ENCODE measurements at places on chromosomes 13 and 19.

GRCh38 chr13:78317030-78317429, 286.3 kb downstream of the POU4F1 start:
- DNase-seq, result no peak

DNA sequence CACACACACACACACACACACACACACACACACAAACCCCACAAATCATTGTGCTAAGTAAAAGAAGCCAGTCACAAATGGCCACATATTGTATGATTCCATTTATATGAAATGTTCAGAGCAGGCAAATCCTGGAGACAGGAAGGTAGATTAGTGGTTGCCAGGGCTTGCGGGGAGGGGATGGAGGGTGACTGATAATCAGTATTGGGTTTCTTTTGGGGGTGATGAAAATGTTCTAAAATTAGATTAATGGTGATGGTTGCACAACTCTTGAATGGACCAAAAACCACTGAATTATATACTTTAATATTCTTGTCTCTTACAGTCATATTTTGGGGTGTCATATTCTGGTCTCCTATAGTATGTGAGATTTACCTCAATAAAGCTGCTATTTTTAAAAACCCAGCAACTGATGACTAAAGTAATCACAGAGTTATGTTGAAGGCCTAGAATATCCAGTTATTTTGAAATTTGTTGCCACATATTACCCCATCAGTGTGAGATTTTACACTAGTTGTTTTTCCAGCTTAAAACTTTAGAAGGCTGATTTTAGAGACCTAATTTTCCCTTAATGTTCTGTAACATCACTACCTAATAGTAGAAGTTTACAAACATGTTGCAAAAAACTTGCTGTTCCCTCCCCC, 20.3 kb downstream of the FLT1 start:
- DNase-seq, result no peak

GRCh38 chr13:113849981-113850721, 13.7 kb downstream of the GAS6 start:
- DNase-seq, result no peak

- peak; percentile 57 for DNase-seq
These were observed 78.3 kb downstream of the CYSLTR2 start for GRCh38 chr13:48731957-48732569.

DNA sequence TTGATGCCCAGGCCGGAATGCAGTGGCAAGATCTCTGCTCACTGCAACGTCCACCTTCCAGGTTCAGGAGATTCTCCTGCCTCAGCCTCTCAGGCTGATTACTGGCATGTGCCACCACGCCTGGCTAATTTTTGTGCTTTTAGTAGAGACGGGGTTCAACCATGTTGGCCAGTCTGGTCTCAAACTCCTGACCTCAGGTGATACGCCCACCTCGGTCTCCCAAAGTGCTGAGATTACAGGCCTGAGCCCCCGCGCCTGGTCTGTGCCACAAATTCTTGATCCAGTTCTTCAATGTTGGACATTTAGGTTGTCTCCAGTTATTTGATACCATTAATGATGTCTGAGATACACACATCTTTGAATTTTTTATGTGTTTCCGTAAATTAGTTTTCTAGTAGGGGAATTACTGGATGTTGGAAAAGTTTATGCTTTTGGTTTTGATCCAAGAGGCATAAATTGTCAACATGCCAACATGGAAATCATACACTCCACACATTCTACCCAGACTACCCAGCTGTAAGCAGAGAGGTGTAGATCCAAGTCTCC, 525 bp upstream of the COG3 start:
- DNase-seq, result no peak

DNA sequence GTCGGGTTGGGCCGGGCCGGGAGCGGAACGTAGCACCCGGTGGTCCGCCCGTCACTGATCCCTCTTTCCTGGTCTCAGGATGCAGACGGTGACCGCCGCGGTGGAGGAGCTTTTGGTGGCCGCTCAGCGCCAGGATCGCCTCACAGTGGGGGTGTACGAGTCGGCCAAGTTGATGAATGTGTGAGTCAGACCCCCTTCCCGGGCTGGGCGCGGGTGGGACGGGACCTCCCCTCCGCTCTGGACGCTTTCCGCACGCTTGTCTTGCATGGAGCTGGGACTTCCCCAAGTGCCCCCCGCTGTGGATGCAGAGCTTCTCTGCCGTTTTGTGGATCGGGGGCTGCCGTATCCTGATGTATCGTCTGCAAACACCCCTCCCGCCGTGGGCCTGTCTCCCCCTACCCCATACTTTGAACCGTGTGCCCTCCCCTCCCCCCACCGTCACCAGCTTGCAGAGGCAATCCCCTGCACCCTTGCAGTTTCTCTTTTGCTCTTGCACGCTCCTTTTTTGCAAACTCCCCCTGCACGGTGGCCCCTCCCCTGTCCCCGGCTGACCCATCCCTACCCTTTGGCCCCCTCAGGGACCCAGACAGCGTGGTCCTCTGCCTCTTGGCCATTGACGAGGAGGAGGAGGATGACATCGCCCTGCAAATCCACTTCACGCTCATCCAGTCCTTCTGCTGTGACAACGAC, 669 bp downstream of the GADD45B start:
- DNase-seq, result peak; percentile 57

DNA sequence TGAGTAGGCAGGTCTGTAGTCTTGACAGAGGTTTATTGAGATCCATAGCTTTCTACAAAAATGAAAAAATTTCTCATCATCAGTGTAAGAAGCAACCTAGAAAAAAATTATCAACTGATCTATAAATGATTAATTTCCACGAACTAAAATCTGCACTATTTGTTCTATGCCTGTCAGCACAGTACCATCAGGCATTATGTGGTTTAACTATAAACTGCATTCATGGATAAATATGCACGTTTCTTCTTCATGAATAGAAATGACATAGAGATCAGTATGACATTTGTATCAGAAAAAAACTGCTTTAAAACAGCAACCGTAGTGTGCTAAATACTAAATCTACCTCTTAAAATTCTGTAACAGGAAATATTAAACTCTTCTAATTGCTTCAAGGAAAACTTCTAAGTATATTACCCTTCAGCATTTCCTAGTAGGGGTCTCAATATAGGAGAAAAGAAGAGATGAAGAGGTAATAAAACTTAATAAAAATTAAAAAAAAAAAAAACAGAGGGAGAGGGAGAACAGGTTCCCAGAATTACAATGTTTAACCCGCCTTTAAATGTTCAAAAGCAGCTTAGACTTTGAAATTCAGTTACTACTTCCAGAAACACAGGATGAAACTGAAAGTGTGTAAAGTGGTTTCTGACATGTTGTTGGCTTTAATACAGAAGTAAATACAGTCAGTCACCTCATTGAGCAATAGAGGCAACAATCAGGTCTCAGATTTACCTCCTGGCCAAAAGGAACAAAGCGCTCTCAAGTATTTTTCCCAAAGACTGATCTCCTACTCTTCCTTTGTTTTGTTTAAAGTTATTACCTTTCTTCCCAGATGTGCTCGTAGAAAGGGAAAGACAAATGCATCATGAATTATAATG, 144.4 kb downstream of the DIAPH3 start:
- no peak for DNase-seq

DNA sequence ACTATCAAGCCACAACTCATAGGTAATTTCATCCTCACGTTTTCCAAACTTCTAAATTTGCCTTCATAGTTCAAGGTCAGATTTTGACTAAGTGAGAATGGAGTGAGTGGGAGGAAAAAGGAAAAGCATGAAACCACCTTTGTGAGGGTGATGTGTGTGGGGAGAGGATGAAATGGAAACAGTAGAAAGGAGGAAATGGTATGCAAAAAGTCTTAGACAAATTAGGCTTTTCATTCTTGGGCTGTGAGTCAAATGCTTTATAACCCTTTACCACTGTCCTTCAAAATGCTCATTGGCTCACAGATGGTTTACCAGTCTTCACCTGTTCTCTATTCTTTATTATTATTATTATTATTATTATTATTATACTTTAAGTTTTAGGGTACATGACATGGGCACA, 127.2 kb downstream of the RAP2A start:
- no peak for DNase-seq

- no peak for DNase-seq
These were observed 95.2 kb downstream of the LRCH1 start for GRCh38 chr13:46648166-46648607.

Measured in stimulated activated CD4-positive, alpha-beta T cell treated with anti-CD3 and anti-CD28 coated beads, Interleukin-4, amount 100 ng/mL, for 48 hours (primary cell).